NAMALWA (cell line): ENCODE measurements at places on chromosomes 11 and 22.
A peak's percentile ranks its signal among the peaks of the same experiment; 100 is the strongest.

- DNase-seq, result no peak
Measured at GRCh38 chr11:88105526-88105925, 69.7 kb downstream of the RAB38 start.

DNA sequence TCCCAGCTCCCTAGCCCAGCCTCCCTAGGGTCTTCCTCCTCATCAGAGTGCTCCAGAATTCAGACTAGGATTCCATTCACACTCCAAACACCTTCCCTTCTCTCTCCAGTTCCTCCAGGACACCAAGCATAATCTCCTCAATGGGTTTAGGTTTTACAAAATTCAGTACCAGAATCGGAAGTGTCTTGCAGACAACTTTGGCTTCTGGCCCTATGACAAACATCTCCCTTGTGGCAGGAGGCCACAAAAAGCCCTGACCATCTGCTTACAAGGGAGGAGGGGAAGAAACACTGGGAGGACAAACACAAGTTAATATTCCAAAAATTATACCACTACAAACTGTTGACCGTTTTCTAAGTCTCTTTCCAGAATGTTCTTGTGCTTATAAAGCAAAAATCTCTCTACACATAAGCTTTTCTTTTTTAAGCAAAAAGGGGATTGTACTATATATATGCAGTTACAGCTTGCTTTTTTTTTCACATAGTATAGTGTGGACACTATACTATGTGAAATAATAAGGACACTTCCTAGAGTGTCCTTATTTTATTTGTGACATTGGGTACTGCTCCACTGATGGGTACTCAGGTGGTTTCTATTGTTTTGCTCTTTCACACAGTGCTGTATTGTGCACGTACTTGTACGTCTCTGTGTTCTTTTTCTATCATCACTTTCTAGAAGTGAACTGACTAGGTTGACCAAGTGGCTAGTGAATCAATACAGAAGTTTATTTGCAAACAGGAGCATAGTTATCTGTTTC is 78.7 kb downstream of the BDNF start:
- DNase-seq, result no peak

DNA sequence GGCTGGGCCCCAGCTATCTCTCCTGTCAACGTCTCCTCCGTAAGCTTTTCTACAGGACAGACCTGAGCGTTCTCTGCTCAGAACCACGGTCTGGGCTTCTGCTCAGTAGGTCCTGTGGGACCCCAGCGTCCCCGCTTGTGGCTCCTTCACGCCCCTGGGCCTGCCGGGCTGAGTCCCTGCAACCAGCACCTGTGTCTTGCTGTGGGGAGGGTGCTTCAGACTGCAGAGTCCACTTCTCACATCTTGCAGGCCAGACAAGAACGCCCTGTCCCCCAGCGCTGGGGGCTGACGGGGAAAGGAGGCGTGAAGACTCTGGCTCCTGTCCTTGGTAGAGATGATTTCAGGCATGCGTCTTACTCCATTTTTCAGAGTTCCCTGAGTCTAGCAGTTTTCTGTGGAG is 1480.8 kb downstream of the BRD1 start:
- DNase-seq, result no peak

DNA sequence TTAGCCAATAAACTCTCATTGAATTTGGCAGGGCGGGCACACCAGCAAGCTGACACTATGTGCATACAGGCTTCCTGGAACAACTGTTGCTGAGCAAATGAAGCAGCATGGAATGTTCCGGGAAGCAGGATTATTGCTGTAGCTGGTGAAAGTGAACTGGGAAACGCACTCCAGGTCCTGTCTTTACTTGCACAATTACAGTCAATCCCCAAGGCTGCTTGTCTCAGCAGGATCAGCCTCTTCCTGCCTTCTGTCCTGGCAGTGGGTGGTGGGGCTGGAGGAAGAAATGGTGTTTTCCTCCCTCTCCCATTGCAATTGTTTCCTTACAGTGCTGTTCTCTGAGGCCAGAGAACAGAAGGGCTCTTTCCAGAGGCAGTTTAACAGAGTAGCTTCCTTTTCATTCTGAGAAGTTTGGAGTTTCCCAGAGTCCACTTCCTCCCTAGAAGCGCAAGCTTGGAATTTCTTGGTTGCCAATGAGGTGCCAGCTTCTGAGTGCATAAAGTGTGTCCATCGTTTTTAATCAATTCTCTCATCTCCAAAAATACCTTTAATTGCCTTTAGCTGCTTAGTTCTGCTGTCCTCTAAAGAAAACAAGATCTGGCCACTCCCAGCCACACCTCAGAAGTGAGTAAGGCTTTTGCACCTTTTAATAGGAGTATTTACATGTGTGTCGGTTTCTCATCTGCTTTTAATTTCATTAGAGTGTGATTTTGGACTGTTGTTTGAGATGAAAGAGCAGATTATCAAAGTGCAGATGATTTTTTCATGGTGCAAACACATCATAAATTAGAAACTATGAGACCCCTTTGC is 19.9 kb downstream of the CD44 start:
- no peak for DNase-seq

- DNase-seq, result no peak
Measured at GRCh38 chr11:65185171-65185570, 3.4 kb downstream of the CAPN1 start.

DNA sequence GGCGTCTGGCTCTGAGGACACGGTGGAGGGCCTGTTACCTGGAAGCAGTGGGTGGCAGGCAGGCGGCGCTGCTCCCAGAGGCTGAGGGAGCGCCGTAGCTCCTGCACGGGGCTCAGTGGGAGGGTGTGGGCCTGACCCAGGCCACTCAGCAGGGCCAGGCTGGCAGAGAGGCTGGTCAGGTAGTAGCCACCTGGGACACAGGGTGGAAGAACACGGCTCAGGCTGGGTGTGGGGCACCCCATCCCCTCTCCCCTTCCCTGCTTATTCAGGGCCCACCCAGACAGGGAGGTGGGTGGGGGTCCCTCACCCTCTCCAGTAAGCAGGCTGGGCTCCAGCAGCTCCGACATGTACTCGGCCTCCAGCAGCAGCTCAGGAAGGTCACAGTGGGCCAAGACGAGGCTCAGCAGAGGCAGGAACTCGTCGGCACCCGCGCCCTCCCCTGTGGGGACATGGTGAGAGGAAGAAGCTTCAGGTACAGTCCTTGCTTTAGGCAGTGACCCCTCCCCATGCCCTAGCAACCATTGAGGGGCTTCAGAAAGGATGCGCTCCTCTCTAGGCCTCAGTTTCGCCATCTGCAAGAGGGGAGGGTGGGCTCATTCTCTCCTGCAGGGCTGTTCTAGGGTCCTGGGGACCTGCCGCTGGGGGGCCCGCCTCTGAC is 2.9 kb downstream of the RIN1 start:
- DNase-seq, result no peak

GRCh38 chr11:119584193-119585042 is 144.6 kb downstream of the NECTIN1 start:
- DNase-seq, result no peak

- DNase-seq, result no peak
Measured at GRCh38 chr22:36413022-36413775, 25.4 kb upstream of the MYH9 start.

DNA sequence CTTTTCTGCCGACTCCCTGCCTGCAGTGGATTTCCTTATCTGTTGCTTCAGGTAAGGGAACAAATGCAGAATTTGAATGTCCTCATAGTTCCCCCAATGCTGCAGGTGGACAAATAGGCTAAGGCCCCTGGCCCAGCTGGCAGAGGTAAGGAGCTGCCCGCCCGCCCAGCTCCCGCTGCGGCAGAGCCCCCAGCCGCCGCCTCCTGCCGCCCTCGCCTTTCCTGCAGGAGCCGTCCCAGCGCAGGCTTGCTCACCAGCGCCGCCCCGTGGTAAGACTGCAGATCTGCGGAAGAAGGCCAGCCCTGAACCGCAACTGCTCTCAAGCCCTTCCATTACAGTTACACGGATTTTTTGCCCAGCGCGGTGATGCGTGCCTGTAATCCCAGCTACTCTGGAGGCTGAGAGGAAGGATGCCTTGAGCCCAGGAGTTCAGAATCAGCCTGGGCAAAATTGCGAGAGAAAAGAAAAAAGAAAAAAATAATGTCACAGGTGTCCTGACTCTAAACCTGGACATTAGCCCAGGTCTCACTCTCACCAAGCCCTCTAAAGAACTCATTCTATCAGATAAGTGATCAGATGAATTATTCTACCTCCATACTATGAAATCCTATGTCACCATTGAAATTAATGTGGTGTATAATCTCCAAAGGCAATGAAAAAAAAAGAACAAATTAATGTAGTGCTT is 51.2 kb upstream of the EMID1 start:
- peak; percentile 74 for DNase-seq

DNA sequence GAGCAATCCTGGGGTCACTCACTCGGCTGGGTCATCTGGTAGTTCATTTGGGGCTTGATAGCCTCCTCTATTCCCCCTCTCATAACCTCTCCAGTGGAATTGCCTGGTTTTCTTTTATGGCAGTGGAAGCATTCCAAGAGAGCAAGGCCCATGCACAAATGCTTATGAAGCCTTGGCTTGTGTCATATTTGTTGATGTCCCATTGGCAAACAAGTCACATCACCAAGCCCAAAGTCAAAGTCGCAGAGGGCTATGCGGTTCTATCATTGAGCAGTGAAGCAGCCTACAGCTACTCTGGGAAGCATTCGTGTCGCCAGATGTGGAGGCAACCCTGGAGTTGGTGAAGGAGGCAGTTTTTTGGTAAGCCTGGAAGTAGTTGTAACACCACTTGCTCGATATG is 12.3 kb downstream of the KCTD14 start:
- no peak for DNase-seq

DNA sequence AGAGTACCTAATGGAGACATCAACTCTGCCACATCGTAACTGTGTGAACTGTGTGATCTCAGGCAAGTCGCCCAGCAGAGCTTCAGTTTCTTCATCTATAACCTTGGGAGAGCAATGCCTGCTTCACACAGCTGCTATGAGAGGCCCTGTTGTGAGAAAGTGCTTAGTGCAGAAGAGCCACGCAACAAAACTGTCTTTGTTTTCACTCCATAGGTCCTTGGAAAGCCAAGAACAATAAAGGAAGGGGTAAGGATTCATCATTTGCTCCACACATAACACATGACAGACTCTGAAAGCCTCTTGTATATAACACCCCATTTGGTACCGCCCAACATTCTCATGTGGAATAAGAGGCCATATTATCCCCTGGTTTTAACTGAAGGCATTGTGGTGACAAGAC is 231.9 kb upstream of the ISX start:
- no peak for DNase-seq

DNA sequence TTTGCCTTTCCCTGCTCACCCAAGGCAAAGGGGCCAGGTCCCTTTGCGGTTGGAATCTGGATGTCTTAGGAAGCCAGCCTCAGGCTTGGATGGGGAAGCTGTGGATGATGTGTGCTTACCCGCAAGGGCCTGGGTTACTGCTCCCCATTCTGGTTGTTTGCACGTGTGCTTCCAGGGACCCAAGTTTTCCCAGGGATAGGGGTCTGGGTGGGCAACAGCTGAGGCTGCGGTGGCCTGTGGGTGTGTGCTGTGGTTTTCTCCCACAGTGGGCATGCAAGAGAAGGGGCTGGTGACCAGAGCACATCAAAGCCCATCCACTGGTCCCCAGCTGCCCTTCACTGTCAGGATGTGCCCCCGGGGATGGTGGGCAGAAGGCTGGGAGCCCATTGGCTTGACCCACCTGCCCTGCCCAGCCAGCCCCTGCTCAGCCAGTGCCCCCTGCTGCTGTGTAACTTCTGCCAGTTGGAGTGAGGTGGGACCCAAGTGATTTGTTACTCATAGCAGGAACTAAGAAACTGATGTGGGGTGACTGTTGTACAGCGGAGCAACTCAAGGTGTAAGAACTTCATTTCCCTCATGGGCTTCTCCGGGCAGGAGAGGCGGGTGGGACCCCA is 3.3 kb downstream of the CAPN5 start:
- DNase-seq, result no peak

DNA sequence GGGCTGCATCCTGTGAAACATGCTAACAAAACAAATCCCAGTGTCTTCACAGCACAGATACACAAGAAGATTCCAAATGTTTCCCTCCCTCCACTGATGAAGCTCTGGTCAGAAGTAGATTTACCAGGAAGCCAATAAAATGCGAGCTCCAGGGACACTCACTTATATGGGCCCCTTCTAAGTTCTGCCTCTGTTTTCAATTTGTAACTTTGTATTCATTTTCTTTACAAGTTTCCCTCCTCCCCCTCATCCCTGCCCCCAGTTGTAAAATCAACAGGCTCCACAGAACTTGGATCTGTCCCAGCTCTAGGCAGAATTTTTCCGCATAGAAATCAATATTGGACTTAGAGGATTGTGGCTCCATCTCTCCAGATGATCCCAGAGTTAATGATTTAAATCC is 48.1 kb upstream of the ME3 start:
- no peak for DNase-seq

DNA sequence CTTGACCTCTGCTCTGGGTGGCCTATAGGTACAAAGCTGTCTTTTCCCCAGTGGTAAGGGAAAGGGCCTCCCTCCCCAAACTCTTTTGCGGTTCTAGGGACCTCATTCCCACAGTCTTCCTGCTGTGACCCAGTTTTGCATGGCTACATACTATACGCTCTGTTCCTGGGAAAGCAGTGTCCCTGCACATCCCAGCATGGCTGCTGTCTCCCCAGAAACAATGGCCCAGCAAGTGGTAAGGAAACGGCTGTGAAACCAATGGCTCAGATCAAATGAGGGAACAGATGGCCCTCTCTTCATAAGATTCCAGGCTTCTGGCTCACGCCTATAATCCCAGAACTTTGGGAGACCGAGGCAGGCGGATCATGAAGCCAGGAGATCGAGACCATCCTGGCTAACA is 41.1 kb downstream of the RPL27A start:
- no peak for DNase-seq

DNA sequence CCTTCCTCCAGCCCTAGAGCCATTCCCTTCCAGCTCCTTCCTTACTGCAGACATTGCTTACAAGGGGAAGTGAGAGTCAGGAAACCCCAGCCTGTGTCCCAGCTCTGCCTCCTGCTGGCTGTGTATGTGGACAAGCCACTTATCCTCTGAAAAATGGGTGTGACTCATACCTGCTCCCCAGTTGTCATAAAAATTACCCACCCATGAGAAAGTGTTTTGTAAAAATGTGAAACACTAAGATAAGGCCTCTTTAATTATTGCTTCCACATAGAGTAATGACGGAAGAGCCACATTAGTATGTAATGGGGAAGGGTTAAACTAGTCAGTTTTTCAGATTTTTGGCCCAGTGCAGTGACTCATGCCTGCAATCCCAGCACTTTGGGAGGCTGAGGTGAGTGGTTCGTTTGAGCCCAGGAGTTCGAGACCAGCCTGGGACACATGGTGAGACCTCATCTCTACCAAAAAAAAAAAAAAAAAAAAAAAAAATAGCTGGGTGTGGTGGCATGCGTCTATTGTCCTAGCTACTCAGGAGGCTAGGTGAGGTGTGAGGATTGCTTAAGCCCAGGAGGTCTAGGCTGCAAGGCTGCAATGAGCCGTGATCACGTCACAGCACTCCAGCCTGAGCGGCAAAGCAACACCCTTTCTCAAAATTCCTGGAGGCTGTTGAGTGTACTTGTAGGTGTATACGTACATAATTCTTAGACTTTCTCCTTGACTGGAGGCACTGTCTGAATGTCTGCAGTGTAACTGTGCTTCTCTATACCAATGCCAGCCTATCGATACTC is 84.9 kb downstream of the CTTN start:
- DNase-seq, result peak; percentile 23

DNA sequence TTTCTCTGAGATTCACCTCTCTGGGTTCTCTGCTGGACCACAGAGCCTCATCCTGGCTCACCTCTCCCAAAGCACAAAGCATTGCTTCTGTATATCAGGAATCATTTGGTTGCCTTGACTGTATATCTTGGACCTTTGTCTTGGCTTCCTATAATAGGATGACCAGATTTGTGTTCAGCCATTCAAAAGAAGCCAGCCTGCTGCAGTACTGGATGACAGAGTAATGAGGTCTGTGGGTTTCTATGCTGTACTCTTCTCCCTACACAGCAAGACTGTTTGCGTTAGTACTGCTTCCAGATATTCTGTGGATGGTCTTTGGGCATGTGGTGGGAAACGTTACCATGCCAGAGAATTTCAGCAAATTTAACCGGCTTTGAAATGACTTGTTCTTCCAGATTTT is 39.8 kb downstream of the ARFGAP2 start:
- no peak for DNase-seq
